ENCODE measurements at places on chromosomes 2 and 18.
A peak's percentile ranks its signal among the peaks of the same experiment; 100 is the strongest.

- peak; percentile 74 for DNase-seq
These were observed 17.1 kb downstream of the PKP4 start for GRCh38 chr2:158473719-158474392.

- peak; percentile 50 for DNase-seq
These were observed 20.3 kb upstream of the KCNK3 start for GRCh38 chr2:26672112-26672817.

DNA sequence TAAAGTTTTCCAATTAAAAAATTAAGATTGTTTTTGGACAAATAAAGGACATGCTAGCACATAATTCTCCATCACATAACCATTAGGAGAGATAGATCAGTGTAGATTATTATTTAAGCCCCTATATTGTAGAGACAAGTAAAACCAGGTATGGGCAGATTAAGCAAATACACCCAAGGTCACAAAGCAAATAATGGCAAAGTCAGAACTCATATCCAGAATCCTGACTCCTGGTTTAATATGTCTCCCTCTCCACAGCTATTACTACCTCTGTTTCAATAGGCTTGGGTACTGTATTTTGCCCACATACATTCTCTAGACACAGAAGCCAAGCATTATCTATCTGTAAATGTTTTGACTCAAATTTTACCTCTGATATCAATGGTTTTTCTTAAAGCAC lies 282.3 kb downstream of the EPHA4 start:
- DNase-seq, result no peak

DNA sequence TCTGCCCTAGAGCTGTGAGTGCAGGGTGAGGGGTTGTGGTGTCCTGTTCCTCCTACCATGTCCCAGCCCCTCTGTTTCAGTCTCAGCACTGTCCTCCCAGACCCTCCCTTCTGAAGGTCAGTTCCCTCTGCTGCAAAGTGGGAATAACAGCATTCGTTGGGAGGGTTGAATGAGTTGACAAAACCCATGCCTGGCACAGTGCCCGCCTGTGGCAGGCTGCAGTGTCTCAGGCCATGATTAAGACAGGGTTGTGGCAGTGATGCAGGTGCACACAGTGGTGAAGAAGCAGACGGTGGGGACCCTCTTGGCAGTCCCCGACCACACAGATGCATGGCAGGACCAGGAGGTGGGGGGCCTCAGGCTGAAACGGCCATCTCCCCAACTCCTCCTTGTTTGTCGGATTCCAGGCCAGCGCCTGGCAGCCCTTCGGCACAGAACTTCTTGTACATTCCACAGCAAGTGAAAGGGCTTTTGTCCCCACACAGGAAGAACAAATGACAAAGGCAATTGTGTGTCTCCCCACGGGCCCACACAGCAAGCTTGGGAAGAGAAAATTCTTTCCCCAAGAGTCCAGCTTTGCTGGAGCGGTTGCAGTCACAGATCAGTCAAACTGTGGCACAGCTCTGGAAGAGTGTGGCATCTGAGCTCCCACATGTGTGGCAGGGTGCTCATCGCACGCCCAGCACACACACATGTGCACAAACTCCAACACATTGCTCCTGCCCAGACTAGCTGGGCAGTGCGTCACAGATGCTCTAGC lies 92.0 kb upstream of the MSH2 start:
- no peak for DNase-seq

- no peak for DNase-seq
These were observed 150.4 kb upstream of the NXPH2 start for GRCh38 chr2:138930571-138930970.

GRCh38 chr2:13052547-13052946 lies 335.8 kb downstream of the TRIB2 start:
- peak; percentile 5 for DNase-seq

DNA sequence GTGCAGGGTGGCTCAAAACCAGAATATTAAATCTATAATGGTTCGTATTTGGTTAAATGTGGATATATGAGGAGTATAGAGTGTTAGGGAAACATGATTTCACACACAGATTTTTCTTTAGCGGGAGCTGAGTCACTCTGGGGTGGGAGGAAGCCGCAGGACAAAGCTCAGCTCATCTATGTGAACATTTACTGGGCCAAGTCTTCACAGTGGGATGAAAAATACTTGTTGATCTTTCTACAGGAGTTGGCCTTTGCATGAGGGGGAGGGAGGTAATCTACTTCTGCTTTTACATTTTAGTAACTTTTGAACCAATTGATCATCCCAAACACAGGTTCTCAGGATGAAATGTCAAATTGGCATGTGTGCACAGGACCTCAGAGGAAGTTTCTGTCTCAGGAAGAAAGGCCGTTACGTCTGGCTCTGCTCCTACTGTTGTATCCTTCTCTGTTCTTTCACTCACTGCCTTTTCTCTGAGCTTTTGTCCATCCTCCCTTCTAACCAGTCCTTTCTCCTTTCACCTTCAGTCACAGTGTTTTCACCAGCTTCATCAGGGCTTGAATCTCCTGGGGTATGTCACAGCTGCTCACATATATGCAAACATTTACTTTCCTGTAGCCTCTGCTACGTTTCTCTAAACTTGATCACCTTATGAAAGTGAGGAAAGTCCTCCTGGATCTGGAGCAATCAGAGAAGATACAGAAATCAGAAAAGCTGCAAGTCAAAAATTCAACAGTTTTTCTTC lies 943.3 kb upstream of the FANCL start:
- DNase-seq, result no peak

GRCh38 chr2:117972476-117973123 lies 41.3 kb downstream of the CCDC93 start:
- DNase-seq, result peak; percentile 48

GRCh38 chr2:230898713-230899091 lies 26.3 kb downstream of the GPR55 start:
- no peak for DNase-seq

DNA sequence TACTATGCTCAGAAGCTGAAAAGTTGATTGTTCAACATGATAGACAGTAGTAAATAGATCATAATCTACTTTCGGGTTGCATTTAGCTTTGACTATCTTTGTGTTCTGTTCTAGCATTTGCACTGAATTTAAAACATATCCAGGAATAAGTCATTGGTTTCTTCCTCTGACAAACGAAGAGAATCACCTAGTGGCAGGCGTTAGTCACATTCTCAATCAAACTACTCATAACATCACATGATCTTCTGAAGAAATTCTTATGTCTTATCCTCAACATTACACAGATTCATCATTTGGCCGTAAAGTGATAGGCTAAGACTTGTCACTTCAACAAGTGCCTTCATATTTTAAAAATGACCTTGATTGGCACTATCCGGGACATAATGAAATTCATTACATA lies 63.6 kb upstream of the TTC21B start:
- DNase-seq, result peak; percentile 5

DNA sequence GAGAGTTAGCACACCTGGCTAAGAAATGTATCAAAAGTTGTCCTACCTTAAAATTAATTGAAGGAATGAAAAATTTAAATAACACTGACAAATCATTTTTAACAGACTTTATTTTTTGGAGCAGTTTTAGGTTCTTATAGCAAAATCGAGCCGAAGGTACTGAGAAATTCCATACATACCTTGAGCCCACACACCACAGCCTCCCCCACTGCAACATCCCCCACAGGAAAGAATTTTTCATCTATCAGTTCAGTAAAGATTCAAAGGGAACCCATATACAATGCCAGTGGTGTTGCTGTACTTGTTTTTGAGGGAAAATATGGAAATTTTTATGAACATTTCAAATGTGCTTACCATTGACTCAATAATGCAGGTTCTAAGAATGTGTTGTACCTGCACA lies 169.8 kb upstream of the HS6ST1 start:
- peak; percentile 51 for DNase-seq

GRCh38 chr18:12366379-12366778 lies 10.6 kb downstream of the AFG3L2 start:
- no peak for DNase-seq

DNA sequence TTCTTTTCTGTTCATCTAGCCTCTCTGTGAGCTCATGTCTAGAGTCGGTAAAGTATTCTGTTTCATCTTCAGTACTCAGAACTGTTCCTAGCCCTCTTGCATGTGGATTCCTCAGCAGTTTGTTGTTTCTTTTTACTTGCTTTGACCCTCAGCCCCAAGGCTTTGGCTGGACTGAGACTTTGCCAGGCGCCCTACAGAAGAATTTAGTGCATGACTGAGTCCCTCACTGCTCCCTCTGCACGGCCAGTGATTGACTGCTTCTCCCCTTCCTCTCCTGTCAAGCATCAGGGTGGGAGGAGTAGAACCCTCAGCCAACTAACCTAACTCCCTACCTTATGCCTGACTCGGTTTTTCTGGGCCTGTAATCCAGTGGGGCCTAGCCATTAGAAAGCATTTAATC lies 109.8 kb downstream of the ESCO1 start:
- no peak for DNase-seq
